Motor neuron (in vitro differentiated cells): ENCODE measurements at places on chromosomes 6 and 20. TPM values are rescaled to one million over a fixed set of nuclear protein-coding genes. Genes with fewer than 3 reads are reported as not detected.
A peak's percentile ranks its signal among the peaks of the same experiment; 100 is the strongest.

LY6G6C gene
- total RNA-seq = 1.1 and 1.6 TPM in 2 replicates

PACRG gene
- 12.2 and 14.1 TPM in 2 replicates for total RNA-seq

PPP1R16B gene
- total RNA-seq = 3.7 and 4.1 TPM in 2 replicates

LRRC73 gene
- 2.4 and 2.9 TPM in 2 replicates for total RNA-seq

ELOVL2 gene
- 0.20 TPM in 1 of 2 replicates, not detected in the other for total RNA-seq

ENPP5 gene
- 3.5 and 5.1 TPM in 2 replicates for total RNA-seq

PRDM13 gene
- not detected in 2 replicates for total RNA-seq

SLC13A3 gene
- total RNA-seq = 3.8 and 4.5 TPM in 2 replicates

DNA sequence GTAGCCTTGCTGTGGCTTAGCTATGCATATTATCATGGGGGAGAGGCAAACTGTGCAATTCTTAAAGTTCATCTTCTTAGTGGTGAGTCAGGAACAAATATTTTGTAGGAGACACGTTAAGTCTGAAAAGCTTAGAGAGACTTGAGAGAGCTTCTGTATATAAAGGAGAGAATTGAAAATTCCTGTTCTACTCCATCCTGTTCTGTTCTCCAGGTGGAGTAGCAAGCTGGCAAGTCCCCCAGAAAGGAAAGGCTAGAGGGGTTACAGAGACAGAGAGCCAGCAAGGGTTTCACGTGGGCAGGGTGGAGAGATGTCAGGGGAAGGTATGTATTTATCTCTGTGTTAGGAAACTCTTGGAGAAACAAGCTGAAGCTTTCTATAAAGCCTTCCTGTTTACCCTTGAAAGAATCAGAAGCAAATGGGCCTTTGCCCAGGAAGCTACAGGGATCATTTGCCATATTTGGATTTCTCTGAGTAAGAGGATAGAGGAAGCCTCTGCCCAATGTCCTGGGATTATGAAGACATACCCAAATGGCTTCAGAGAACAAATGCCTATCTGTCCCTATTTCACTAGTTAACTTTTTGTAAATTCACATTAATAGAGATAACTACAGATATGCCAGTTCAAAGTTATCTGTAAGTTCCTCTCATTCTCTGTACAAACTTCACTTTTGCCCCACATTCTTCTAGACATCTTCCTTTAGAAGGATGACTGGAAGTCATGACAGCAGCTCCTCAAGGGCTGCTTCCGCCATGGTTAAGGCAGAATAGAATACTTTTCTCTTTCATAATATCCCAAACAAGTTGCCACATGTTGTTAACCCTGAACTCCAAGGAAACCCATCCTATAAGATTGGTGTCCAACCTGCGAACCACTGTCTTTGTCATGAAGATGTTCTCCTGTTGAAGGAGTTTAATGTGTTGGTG, 126.7 kb upstream of the NEDD9 start:
- ATAC-seq = no peak

DNA sequence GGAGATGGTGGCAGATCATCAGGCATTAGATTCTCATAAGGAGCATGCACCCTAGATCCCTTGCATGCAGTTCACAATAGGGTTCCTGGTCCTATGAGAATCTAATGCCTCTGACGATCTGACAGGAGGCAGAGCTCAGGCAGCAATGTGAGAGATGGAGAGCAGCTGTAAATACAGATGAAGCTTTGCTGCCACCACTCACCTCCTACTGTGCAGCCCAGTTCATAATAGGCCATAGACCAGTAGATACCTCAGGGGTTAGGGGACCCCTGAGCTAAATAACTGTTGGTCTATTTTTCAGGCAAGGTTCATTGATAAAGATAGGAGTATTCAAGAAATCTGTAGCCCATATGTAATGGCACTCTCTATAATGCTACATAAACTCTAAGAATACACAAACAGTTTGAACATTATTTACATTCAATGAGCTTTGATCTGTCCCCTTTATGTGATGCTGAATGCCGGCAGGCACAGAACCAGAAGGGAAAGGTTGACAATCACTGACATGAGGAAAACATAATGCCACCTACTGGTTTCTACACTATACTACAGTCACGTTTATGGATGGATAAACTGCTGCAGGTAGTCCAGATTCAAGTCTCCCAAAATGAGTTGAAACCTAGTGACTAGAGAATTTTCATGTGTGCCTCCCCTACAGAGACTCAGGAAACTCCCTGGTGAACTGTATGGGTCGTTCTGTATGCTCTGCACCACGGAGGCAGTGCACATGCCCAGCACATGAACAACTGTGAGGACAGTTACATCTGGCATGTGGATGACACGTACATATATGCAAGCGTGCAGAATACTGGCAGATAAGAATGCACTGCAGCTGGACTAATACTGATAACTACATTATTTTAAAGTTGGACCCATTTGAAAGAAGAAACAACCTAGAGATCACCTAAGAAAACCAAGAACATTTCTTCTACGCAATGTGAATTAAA, 72.0 kb downstream of the DST start:
- no peak for ATAC-seq

DNA sequence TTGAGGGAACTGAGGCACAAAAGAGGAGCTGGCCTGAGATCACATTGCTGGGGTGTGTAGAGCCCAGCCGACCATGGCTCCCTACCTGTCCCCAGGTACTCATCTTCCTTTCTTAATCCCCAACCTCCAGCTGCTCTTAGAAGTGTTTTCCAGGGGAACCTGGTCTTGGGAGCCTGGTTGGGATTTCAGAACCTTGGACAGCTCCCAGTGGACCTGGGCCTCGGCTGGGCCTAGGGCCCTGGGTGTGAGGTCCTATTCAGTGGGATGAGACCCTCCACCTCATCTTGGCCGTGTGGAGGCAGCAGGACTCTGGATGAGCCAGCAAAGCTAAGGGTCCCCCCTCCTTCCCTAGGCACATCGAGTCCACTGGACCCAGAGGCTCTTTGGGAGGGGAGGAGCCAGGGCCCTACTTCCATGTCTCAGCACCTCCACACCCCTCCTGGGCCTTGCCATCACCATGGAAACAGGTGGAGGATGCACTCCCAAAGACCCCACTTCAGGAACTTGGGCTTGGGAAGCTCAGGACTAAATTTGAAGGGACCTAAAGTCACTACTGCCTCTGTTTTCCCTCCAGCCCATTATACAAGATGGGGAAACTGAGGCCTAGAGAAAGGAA, 38.5 kb downstream of the DLGAP4 start:
- peak; percentile 49 for ATAC-seq

DNA sequence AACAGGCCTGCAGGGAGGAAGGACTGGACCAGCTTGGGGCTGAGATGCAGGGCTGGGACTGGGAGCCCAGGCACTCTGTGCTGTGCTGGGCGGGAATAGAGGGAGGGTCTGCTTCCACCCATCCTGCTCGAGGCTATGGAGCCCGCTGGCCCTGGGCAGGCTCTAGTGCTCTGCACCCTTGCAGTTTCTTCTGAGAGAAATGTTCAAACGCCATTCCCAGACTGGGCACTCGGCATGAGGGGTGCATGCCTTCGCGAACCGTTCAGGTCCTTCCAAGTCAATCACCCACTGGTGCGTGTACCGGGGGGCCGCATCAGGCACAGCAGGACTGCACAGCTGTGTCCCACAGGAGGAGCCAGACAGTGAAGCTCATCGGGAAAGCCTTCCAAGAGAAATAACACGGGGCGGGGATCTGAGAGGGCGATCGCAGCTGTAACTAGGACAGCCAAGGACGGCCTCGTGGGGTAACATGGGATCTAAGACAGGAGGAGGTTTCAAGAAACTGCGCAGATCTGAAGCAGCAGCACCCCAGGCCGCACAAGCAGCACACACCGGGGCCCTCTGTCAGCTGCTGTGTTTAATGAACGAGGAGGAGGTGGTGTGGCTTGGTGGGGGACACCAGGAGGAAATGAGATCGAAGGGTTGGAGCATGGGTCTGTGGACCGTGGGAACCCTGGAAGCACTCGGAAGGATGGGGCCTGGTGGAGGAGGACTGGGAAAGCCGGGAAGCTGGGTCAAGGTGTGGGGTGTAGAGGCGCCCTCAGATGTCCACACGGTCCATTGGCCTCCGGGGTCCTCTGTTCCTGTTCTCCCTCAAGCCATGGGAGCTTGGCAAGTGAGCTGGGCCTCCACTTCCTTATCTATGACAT, 26.1 kb upstream of the PYGB start:
- ATAC-seq = no peak

GRCh38 chr6:70059039-70059719, 192.8 kb downstream of the COL19A1 start:
- ATAC-seq = no peak

DNA sequence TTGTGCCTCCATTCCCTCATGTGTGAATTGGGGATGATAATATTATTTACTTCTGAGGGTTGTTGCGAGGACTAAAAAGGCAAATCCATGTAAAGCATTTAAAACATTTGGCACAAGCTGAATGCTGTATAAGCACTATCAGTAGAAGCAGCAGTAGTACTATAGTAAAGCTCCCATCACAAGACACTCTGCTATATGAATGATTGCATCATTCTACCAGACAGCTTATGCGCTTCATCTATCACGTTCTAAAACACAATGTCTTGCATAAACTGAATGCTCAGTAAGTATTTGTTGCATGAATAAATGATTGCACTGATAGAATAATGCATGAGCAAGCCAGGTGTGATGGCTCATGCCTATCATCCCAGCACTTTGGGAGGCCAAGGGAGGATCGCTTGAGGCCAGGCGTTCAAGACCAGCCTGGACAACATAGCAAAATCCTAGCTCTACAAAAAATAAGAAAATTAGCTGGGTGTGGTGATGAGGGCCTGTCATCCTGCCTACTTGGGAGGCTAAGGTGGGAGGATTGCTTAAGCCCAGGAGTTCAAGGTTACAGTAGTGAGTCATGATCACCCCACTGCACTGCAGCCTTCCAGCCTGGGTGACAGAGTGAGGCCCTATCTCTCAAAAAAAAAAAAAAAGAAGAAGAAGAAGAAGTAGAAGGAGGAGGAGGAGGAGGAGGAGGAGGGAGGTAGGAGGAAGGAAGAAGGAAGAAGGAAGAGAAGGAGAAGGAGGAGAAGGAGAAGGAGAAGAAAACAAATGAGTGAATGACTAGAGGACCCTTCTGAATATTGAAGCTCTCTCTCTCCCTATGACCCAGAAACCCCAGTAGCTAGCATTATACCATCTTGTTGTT, 50.0 kb upstream of the FOXO3 start:
- peak; percentile 65 for ATAC-seq

- no peak for ATAC-seq
Observed at GRCh38 chr6:5453546-5453945, 192.2 kb downstream of the FARS2 start.

GRCh38 chr6:29509711-29510110, 22.0 kb upstream of the MAS1L start:
- ATAC-seq = no peak

DNA sequence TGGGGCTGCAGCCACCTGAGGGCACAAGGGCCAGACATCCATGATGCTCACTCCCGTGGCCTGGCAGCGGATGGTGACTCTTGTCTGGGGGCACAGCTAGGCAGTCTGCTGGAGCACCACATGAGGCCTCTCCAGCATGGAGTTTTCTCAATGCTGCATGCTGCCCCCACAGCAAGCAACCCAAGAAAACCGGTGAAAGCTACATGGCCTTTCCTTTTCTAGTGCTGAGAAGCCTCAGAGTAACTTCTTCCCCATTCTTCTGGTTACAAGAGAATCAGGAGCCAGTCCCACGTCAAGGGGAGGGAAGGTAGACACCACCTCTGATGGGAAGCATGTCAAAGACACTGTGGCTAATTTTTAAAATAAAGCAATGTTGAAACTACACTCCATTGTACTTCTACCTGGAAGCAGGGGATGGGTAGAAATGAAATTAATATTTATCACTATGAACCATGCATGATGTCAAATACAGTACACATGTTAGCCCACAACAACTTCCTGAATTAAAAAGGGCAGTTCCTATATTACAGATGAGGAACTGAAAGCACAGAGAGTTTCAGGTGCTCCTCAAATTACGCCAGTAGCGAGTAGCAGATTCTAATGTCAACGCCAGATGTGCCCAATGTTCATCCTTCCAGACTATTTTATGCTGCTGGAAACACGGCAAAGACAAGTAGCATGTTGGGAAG, 101.5 kb downstream of the LAMP5 start:
- no peak for ATAC-seq

DNA sequence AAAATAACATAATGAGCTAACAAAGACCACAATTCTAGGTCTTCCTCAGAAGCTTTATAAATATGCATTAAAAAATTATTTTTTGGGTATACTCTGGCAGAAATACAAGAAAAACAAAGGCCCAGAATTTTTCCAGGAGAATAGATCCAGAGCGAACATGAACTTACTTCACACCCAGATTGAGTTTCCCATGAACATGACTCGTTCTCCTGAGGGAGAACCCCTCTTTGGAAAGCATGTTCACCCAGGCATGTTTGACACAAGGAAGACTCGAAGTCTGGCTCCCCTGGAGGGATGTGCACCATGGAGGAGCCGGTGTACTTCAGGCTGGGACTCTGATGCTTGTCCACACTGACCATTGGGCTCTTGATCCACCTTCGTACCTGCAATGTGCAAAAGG, 56.1 kb downstream of the SGK1 start:
- ATAC-seq = no peak

GRCh38 chr6:165910184-165910966, 247.3 kb upstream of the PDE10A start:
- ATAC-seq = no peak

DNA sequence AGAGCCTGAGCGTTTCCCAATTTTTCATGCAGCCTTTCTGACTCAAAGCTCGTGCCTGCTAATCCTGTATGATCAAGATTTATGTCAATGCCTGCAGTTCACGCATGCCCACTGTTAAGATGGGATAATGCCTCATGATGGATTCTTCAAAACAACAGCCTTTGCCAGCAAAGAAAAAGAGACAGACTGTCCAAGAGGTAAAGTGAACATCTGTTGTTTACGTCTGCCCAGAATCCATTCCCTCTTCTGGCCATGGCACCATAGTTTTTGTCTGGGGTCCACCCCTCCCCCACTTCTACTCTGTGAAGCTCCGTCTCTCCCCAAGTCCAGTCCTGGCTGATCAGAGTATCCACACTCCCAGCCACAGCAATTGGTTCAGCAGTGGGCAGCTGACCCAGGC, 91.9 kb upstream of the EYA2 start:
- ATAC-seq = peak; percentile 64

GRCh38 chr6:44858998-44859397, 469.1 kb upstream of the RUNX2 start:
- no peak for ATAC-seq

- ATAC-seq = no peak
Observed at GRCh38 chr20:44481719-44482416, 6.2 kb downstream of the TTPAL start.

DNA sequence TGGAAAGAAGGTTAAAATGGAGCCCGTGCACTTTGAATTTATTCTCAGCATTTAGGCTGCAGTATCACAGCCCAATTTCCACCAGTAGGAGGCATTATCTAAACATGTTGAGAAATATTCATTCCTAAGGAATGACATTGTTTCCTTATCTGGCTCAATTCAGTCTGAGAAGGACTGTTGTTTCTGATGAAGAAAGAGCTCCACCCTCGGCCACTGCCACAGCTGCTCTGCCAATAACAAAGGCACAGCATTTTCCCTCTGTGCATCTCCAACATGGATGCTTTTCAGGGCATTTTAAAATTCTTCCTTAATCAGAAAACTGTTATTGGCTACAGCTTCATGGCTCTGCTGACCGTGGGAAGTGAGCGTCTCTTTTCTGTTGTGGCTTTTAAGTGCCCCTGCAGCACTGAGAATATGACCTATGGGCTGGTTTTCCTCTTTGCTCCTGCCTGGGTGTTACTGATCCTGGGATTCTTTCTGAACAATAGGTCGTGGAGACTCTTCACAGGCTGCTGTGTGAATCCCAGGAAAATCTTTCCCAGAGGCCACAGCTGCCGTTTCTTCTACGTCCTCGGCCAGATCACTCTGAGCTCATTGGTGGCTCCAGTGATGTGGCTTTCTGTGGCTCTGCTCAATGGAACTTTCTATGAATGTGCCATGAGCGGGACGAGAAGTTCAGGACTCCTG, at the start of gene CALHM5:
Gene CALHM5, plus strand, starts transcription at position 216 of the 687 bp plus-strand sequence. Its CDS starts 58 bp downstream, at position 274.
- peak; percentile 16 for ATAC-seq

GRCh38 chr6:35419417-35419816, 32.7 kb upstream of the FANCE start:
- ATAC-seq = no peak
